ENCODE measurements at places on chromosomes 1 and 21.

- DNase-seq, result no peak
Measured at GRCh38 chr1:168146626-168147025, 9.9 kb upstream of the GPR161 start.

DNA sequence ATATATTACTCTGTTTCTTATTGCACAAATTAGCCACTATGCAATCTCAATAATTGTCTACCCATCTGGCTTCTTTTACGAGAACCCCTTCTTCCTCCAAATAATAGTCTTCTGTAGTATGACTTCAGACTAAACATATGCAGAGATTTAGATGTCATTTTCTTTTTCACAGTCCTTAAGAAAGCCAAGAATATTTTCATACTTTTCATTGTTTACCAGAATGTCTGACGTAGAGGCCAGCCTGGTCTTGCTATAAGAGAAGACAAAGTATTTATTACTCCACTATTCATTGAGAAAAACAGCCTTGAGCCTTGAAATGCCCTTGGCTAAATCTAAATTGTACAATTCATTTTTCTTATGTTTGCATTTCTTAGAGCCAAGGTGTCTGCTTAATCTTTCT, 714.9 kb upstream of the CXADR start:
- no peak for DNase-seq

DNA sequence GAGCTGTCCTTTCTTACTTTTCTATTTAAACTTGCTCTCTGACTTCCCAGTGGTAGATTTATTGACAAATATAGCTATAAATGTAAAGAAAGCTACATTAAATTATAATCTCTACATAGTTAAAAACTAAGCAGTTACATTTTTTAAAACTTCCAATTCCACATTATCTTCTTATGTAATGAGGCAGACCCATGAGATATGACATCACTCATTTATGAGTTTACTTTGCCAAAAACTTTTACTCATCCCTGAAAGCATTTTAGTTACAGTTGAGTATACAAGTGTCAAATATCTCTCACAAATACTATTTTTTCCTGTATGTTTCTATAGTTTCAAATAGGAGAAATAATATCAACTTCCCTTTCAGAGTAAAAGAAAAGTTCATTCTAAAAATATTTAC, 3.8 kb downstream of the NMNAT2 start:
- no peak for DNase-seq

DNA sequence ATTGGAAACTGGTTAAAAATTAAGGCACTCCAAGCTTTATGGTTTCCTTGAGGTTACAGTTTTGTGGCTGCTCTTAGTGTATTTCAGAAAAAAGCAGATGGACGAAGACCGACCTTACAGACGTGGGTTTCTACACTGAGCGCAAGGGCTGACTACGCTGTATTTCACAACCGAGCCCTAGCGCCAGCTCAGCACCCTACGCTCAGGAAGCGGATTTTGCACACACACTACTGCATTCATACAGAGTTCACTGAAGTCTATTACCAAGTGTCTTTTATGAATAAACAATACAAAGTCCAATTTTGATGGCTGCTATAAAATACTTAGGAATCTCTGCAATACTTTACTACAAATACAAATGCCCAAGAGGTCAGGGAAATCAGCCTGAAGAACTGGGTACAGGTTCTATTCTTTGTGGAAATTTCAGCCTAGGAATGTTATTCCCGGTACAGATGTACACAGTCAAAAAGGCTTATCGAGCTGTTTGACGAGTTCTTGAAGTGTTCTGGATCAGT, 23.8 kb downstream of the PTTG1IP start:
- DNase-seq, result no peak

- no peak for DNase-seq
Measured at GRCh38 chr1:67635055-67635809, 49.8 kb upstream of the GADD45A start.

- DNase-seq, result no peak
Measured at GRCh38 chr21:19181604-19182140, 778.1 kb upstream of the TMPRSS15 start.

DNA sequence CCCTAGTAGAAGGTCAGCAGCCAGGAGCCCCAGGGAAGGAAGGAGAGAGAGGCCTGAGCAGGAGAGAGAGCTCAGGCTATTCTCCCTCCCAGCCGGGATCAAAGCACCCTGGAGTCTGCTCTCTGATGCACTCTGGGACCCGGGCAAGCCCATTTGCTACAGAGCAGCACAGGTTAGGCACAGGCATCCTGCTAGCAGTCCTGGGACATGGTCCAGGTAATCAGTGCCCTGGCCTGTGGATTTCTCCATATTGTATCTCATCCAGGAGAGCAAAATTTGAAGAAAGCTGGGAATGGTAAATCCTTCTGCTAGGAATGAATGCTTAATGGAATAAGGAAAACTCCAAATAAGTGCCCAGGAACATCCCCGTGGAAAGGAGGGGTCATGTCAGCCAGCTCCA, 130.3 kb downstream of the HIVEP3 start:
- no peak for DNase-seq

DNA sequence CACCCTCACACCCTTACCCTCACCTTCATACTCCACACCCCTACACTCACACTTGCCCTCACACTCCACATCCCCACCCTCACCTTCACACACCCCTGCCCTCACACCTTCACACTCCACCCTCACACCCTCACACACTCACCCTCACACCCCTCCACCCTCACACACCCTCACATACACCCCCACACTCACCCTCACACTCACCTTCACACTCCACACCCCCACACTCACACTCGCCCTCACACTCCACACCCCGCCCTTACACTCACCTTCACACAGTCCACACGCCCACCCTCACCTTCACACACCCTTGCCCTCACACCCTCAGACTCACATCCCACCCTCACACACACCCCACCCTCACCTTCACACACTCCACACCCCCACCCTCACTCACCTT, 43.6 kb upstream of the EDN2 start:
- DNase-seq, result no peak

DNA sequence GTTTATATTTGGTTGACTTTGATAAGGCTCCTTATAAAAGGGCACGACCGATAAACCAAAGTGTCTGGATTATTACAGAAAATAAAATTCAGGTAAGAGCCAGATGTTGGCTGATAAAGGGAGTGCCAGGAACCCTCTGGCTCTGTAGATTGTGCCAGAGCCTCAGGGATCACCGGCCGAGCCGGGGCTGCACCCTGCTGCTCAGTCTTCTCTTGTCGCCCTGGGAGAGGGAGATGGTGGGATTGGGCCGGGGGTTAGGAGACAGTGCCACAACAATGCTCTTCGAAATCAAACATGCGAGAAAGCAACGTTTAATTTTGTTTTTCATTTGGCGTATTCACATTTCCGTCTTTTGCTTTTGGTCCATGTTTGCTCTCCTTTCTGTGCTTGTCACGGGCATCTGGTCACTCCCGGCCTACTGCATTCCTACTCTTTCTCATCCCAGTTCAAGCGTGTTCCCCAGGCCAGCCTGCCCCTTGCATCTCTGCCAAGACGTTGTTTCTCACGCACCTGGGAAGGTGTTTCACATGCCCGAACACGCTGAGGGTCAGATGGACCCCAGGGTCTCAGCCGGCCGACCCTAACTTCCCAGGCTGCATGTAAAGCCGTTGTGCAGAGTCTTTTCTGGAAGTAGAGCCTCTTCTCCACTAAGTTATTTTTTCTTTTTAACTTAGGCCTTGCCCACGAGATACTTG, 18.8 kb upstream of the C2CD2 start:
- DNase-seq, result no peak

DNA sequence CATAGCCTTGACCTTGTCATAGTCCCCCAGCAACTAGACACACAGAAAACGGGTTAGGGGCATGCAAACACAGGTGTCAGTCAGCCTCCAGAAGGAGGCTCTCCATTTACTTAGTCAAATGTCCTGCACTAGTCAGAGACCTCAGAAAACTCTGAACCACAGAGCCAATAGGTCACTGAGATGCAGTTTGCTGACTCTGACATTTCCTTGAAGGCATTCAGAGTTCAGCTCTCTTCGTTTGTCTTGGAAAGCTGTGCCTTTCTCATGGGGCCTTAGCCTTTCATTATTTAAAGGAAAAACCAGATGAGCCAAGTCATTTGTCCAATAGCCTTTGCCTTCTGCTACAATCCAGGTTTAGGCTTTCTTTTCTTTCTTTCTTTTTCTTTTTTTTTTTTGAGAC, 3.5 kb downstream of the OLFML2B start:
- no peak for DNase-seq

DNA sequence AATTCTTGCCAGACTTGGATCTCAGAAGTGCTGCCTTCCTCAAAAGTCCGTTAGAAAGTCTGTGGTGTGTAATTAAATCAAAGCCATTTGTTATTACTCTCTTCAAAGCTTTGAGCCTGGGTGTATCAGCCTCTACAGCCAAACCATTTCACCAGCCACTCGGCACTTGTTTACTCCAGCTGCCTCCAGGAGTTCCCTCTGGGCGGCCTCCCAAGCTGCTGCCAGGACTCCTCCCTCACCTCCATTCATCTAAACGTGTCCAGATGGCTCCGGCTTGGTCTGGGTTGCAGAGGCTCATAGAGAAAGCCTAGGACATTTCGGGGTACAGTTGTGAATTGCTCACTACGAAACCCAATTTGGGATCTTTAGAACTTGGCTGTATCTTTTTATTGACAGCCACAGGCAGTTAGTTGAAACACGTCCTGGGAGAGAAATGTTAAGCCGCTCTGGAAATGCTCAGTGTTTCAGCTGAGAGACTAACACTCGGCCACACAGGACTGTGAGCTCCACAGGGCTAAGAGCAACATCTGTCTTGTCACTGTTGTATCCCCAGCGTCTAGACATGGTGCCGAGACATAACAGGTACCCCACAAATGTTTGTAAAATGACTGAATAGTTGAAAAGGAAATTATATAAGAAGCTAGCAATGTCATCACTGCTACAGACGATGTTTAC, 116.9 kb upstream of the NGF start:
- DNase-seq, result no peak

DNA sequence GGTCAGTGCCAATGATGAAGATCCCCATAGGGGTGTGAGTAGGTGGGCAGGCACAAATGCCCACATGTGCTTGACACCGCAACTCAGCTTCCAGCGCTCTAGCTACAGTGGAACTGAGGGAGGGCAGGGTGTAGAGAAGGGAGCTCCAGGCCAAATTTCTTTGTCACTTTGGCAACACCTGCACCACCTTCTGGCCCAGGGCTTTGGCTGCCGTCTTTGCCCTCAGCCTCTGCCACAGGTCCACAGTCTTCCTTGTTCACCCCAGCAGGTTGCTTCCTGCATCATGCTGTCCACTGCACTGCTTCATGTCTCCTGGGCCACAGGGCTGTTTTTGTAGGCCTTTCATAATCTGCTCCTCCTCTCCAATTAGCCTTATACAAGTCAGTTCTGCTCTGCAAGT, 20.4 kb upstream of the FMOD start:
- no peak for DNase-seq

DNA sequence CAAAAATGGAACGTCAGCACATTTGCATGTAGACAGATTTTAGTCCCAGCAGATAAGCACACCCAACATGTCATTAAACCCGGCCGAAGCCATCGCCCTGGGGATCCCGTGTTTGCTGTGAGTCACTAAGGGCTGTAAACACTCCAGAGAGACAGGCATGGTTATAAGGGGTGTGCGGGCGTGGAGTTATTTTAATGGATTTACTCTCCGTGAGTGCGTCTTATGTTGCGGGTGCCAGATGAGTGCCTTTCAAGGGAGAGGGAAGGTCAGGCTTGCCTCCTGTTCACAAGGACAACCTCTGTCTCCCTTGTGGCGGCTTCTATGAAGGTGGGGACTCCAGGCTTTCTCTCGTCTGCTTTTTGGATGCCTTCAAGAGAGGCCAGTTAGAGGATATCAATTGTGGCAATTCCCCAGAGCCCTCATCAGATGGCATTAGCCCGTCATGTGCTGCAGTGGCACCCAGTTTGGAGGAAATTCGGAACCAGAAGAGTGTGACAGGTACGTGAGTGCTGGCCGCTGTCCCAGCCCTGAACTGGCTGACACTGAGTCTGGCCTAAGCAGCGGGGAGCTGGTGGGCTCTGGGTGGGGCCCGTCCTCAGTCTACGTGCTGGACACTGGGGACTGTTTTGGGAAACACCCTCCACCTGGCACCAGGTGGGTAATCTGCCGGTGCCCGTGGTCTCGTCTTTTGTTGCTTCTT, 223.8 kb upstream of the TMEM51 start:
- no peak for DNase-seq

GRCh38 chr1:235275836-235276235, 52.1 kb downstream of the ARID4B start:
- no peak for DNase-seq

DNA sequence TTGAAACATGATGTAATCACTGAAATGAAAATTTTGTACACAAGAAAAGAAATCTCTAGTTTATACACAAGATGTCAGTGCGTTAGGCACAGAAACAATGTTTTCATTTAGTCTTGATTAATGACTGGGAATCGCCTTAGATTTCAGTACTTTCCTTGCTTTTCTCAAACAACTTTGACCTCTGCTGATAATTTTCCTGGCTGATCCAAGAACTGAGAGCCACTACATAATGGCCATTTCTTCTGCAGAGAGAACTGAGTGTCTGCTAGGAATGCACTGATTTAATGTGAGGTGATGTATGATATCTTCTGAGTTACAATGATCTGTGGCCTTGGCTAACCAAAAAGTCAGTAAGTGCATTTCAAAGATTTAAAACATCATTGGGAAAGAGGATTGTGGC, 308.1 kb downstream of the CTH start:
- no peak for DNase-seq

DNA sequence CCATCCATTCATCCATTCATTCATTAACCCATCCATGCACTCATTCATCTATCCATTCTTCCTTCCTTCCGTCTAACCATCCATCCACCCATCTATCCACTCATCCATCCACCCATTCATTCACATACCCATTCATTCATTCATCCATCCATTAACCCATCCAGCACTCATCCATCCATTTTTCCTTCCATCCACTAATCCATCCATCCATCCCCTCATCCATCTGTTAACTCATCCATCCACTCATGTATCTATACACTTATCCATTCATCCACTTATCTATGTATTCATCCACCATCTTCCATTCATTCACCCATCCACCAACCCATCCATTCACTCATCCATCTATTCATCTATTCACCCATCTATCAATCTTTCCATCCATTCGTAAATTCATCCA, 107.8 kb downstream of the PRDM16 start:
- no peak for DNase-seq

DNA sequence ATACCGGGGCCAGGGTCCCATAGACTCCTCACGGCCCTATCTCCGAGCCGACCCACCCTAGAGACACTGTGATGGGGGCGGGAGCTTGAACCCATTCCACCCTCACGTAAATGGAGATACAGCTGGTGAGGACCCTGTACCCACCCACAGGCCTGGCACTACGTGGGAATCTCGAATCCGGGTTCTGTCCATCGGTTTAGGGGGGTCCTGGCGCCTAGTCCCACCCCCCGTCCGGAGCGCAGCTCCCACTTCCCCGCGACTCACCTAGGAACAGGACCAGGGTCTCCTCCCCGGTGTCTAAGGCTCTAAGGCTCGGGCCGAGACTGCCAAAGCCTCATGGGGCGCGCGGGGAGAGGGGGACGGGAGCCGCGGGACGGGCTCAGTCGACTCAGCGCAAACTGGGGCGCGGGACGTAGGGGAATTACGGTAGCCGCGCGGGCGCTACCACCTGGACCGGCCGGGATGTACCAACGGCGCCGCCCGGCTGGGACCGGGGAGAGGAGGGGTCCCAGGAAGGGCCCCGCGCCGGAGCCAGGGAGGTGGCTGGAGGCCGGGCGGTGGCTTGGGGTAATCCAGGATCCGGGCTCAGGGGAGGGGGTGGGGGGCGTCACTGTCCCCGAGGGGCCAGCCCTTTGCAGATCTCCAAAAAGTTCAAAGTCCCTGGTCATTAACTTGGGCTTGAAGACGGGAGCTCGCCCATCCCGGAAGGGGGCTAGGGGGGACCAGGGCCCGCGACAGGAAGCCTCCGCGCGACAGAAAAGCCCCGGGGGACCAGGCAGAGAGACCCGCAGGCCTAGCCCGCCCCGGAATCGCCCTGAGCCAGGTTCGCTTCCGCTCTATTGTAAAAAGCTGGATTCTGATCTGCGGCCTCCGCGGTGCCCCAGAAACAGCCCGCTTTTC, 1.0 kb downstream of the PLEKHG5 start:
- peak; percentile 67 for DNase-seq
